ENCODE measurements at places on chromosomes 5 and 9.

GRCh38 chr5:137313526-137314175 lies 185.5 kb downstream of the SPOCK1 start:
- no peak for DNase-seq

DNA sequence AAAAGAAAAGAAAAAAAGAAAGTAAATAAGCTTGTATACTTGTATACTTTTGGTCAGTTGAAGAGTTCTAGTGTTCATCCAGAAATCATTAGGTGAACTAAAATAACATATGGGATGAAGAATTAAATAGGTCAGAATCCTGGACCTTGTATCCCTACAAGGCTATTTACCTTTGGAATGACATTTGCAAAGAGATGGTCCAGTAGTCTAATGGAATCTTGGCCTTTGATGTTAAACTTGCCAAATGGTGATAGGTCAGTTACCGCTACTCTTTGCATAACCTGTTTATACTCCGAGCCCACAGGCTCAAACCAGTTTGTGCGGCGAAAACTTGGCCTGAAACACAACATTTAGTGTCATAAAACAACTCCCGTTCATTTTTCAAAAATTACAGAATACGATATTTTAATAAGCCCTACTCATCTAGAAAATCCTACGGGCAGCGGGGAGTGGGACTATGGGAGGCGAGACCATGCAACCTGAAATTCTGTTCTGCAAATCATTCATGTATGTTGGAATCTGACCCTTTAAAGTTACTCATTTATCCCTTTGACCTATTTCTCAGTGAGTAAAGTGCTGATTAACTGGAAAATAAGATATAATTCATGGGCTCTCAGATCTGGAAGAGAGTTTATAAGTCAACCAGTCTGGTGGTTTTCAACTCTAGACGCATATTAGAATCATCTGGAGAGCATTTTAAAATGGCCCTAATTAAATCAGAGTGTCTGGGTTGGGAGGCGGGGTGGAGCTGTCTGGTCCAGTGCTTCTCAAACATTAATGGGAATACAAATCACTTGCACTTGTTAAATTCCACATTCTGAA lies 38.6 kb downstream of the DMGDH start:
- no peak for DNase-seq

DNA sequence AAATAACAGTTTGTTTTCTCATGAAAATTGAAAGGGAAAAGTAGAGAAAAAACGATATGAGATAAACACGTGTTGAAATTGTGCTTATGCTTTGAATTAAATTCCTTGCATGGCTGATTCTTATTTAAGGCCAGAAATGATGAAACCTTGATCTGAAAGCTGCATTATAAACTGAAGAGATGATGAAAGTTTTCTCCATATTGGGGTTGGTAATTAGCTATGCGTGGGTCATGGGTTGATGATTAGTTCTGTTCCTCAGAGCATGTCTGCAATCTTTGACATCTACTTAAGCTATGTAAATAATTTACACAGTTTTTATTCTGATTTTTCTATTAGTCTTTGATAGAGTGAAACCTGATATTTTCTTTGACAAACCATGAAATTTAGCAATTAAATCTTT lies 264.1 kb downstream of the CD180 start:
- DNase-seq: no peak

- no peak for DNase-seq
Observed at GRCh38 chr5:83972236-83972635, 251.6 kb upstream of the HAPLN1 start.

GRCh38 chr9:79709743-79710674 lies 138.2 kb downstream of the TLE4 start:
- no peak for DNase-seq

DNA sequence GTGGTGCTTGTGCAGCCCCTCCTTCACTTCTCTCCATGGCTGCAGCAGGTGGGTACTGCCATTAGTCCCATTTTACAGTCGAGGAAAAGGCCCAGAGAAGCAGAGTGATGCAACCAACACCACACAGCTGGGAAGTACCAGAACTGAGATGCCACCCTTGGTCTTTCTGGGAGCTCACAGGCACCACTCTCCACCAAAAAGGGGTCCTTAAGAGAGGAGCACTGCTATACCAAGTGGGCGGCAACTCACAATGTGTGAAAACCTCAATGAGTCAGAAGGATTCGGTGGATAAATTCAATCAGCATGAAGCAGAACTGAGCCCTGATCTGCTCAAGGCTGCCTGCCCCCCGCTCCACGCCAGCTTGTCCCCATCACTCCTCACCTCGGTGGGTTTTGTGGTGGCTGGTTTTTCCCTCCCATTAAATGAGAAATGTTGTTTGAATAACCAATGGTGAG lies 213.7 kb downstream of the FSTL4 start:
- peak; percentile 81 for DNase-seq

GRCh38 chr9:109481856-109482255 lies 16.3 kb downstream of the PTPN3 start:
- no peak for DNase-seq

DNA sequence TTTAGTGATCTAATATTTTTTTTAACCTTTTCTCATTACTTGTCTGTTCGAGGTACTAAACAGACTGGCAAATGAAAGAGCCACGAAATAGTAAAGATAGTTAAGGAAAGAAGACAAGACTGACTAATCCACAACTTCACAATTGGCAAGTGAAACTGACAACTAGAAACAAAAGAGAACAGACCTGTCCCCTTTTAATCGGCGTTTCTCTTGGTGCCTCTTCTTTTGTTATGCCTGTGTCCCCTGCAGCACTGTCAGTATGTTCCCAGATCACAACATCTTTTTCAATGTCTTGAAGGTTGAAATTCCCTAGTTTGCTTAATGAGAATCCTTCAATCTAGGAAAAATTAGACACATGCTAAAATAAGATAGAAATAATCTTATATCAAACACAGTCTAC lies 26.1 kb downstream of the TUT7 start:
- no peak for DNase-seq

DNA sequence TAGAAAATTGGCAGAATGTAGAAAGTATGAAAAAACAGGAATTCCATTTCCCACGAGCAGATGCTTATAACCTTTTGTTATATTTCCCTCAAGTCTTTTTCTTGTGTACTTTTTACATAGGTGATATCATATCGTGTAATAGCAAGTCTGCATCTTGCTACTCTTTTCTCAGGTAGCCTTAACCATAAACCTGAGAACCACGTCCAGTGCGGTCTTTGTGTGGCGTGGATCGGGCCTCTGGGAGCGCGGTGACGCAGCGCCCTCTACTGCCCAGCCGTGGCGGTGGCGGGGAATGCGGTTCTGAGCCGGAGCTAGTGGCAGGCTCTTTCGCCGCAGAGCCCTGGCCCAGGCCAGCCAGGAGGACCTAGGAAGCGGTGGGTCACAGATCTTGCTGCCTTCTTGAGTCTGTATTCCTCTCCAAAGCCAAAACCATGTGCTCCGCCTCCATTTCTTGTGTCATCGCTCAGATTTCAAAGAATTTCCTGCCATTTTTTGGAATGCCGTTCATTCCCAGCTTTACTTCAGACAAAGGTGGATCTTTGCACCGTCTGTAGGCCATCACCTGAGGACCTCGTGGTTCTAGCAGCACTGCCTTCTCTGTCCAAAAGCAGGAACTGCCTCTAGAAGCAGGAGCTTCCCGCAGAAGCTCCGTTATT lies 71.9 kb downstream of the MVB12B start:
- peak; percentile 88 for DNase-seq

DNA sequence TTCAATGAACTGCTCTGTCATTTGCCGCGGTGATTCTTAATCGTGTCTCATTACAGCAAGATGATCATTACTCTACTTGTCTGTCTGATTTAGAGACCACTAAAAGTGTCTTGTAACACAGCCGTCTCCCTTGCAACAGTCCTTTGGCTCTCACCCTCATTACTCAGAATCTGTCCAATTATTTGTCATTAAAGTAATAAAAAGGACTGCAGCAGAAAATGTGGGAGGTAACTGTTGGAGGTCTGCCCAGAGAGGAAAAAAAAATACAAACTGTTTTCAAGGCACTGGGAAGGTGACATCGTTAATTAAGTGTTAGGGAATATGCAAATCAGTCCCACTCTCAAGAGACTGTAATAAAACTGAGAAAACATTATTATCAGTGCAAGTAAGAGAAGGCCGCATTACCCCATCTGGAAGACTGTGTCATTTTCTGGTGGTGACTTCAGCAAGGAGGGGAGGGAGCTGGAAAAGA lies 281.0 kb downstream of the RASEF start:
- DNase-seq: no peak

Measured in tongue (tissue), 3 donors.